ENCODE measurements at places on chromosomes 4 and X.
A peak's percentile ranks its signal among the peaks of the same experiment; 100 is the strongest.

DNA sequence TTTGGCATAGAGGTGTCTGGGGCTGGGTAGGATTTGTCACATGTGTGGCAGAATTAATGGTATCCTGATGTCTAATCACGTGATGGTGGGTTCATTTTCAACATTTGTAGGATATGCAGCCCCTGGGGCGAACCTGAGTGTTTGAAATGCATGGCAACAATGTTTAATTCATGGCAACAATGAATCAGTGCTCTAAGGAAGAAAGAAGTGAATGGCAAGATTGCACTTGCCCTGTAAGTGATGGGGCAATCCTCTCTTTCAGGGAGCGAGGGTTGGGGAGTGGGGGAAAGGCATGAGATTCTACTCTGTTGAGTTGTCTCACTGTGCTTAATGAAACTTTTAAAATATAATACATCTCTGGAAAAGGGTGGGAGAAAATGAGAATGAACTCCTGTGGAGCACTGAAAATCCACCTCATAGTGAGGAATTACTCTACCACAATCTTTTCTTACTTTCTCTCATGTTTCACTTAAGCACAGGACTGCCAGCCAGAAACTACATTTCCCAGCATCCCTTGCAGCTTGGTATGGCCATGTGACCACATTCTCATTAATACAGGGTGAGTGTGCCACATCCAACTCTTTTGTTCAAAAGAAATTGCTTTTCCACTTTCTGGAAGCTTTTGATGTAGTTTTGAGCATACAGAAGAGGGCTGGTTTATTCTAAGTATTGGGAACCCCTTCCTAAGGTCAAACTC, 64.0 kb upstream of the PGM2 start:
- DNase-seq: peak; percentile 13

GRCh38 chr4:112766422-112766821, 129.5 kb downstream of the LARP7 start:
- no peak for DNase-seq

- DNase-seq: no peak
These were observed 292.4 kb upstream of the SPANXN4 start for GRCh38 chrX:142733327-142733726.

DNA sequence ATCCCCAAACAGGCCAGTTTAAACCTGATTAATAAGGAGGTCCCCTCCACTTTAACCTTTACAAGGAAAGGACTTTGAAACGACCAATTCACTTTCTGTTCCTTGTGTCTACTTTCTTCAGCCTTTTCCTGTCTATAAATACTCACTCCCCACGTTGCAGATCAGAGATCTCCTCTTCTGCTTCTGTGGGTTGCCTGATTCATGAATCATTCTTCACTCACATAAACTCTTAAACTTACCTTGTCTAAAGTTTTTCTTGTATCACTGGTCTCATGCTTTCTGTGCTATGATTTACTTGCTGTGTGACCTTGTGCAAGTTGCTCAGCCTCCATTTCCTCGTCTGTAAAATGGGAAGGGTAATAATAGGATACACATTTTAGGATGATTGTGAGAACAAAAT, 236.1 kb downstream of the QDPR start:
- DNase-seq: peak; percentile 11

GRCh38 chrX:46791927-46792809, 33.2 kb upstream of the SLC9A7 start:
- DNase-seq: peak; percentile 86

Data from MV-4-11 (cell line).